ENCODE measurements at places on chromosomes 3 and 15.

- DNase-seq: peak; percentile 44
These were observed 8.5 kb downstream of the CRBN start for GRCh38 chr3:3170998-3171397.

DNA sequence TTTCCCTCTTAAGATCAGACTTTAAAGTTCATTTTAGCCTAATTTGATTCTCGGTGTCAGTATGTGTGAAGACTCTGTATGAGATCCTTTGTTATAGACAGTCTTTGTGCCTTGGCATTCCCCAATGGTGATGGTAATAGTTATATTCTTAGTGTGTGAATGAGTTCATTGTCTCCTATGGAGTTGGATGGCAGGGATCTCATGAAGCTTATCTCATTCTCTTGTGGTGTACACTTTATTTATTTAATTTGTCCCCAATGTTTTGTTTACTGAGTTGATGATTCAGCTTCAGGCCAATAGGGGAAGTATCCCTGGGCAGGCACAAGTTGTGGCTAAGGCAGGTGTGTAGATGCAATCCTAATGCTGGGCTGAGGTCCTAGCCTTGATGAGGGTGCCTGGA, 222.0 kb upstream of the DPPA4 start:
- DNase-seq: no peak

GRCh38 chr3:3443482-3443881, 264.0 kb upstream of the CRBN start:
- no peak for DNase-seq

DNA sequence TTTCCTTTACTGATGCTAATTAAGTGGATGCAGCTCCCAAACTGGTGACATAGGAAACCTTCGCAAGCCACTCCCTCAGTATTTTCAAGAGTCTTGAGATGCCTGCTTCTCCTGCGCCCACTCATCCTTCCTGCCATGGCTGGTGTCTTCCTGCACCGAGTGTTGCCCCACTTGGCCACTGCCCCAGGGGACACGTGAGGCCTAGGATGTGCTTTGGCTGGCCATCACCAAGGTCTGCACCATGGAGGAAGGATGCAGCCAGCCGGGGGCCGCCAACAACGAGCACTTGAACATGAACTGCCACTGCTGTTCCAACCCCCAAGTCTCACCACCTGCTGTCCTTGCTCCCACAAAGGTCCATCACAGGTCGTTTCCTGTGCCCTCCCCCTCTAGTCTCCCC, 34.1 kb downstream of the EPHB3 start:
- no peak for DNase-seq

DNA sequence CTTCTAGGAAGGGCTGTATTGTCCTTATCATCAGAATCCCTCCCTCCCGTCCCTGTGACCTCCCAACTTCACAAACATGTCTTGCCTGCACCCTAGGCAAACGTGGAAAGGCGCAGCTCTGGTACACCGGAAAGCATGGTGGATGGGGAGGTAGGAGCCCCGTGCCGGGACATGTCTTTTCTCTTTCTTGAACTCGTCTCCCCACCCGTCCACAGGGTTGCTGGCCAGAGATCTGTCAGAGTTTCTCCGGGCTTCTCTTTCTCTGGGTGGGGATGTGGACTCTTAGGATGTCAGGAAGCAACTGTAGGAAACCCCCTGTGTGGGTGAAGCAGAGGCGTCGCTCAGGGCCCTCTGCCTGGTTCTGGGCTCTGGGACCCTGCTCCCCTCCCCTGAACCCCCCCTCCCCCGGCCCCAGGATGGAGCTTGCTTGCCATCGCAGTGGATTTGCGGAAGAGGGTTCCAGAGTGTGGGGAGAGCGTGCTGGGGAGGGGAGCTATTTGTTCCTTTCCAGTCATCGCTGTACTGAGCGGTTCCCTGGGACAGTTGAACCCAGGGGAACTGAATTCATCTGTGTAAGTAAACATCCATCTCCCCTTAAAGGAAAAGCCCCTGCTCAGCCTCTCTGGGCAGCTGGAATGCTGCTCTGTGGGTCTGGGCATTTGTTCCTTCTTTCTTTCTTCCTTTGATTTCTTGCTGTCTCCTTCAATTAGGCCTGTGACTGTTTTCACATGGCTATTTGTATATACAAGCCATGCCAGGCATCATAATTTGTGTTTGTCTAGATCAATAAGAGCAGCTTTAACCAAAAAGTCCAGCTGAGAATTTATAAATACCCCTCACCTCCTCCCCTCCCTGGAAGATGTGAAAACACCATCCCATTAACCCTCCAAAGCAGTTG, 72.8 kb downstream of the SMAD3 start:
- no peak for DNase-seq

GRCh38 chr3:13346481-13347389, 73.4 kb downstream of the NUP210 start:
- no peak for DNase-seq

DNA sequence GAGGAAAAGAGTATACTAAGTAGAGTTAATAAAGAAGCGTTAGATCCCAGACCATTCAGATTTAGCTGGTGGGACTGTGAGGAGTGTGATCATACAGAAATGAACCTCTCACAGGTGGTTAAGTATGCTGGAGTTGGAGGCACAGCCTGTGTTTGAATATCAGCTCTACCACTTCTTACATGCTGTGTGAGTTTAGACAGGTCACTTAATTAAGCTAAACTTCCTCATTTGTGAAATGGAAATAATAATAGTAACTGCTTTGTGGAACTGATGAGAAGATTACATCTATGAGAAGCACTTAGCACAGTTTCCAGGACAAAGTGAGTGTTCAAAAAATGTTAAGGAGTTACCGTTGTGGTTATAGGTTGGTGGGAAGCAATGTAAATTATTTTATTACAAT, 8.4 kb downstream of the ACP3 start:
- DNase-seq: no peak

DNA sequence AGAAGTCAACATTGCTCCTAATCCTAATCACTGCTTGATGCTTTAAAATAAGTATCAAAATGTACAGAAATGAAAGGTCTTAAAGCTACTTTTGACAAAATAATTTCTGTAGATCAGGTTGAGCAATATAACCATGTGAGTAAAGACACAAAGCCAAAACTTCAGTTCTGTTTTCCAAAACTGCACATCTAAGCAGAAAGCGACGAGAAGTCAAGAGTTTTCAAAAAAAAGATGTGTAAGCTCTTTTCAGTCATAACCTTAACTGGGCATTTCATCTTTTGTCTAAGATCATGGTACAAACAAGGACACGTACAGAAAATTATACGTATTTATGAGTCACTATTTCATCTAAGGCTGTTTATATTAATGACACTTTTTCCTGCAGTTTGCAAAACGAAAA, 608.8 kb downstream of the FOXP1 start:
- no peak for DNase-seq

- no peak for DNase-seq
These were observed 1093.2 kb downstream of the FHIT start for GRCh38 chr3:60158035-60158434.

GRCh38 chr3:146195605-146196004, 34.6 kb upstream of the PLOD2 start:
- DNase-seq: no peak

DNA sequence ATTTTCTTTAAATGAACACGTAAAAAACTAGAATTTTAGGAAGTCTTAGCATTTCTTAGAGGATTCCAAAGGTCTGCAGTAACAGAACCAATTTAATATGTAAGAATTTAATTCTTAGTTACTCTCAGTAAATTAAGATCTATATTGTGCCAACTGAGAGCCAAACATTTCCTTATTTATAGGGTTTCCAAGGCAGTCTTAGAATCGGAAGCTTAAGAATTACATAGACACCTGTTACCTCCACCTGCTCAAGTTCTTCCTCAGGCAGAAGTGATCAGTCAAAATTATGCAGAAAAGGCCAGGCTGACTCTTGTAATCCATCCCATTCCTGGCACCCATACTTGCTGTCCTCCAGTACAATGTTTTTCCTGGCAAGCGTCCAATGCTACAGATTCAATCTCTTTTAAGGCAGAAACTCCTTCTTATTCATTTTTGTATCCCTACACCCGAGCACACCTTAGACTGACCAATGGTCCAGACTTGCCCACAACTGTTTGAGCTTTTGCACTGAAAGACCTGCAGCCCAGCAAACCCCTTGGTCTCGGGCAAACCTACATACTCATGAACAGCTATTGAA, 64.3 kb downstream of the NCEH1 start:
- no peak for DNase-seq

DNA sequence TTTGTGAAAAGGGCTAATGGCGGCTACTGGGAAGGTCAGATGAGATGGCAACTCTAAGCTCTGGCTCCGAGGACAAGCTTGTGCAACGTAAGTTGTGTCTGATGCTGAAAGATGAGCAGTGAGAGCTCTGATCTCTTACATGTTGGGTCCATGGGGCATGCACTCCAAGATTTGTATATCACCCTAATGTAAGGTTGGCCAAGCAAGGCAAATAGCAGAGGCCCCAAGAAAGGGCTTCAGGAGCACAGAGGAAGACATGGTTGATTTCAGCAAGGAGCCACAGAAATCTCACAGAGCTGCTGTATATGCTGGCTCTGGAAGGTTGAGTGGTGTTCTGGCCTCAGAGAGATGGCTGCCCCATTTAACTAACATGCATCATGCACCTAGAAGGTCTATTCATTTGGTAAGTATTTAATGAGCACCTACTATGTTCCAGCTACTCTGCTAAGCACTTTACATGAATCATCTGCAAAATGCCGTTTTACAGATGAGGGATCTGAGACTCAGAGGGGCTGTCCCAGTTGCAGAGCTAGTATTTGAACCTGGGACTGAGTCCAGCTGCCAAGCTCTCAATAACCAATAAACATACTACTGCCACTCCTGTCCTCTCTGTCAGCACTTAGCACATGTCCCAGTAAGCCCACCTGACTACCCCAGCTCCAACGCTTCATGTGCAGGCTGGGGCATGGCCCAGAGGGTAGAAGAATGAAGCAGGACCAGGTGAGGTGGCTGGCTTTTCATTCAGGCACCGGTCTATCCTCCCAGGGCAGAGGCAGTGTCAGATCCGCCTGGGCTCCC, 27.8 kb upstream of the ATP2B2 start:
- no peak for DNase-seq

DNA sequence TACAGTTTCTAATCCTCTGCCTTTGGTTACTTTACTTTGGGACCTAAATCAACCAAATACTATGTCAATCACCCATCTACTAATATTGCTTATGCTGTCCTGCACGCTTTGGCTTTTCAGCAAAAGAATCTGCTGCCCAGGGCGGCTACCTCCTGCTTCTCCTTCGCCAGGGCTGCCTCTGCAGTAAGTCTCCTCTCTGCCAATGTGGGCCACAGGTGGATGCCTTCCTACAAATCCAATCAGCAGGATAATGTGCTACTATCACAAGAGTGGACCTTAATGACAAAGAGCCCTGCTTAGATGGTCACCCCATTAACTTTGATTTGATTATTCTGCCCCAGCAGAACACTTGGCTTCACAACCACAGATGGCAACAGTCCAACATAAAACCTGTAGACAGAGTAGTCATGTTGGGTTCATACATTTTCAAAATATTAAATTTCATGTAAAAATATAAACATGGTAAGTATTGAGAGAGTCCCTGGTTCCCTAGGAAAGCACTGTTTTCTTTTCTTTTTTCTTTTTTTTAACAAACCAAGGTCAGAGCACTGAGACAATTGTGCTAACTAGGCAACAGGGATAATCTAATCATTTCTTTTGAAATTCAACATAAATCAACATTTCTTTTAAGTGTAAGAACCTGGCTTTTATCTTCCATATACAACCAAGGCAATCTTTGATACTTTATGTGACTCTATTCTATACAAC, 298.3 kb downstream of the ZBTB20 start:
- DNase-seq: no peak

DNA sequence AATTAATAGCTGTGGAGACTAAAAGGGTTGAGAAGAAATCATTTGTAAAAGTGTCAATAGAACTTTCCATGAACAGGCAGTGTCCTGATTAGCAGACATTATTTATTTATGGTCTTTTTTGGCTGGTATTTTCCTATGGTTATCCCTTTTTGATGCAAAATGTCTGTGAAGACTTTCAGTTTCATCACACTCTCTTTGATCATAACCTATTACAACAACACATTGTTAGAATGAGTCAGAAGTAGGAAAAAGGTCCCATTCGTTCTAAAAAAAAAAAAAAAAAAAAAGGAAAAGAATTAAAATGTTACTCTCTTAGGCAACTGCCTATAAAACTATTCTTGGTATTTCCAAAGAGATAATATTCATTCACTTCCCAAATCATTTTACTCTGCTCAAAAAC, 62.1 kb downstream of the SLC49A4 start:
- DNase-seq: no peak

DNA sequence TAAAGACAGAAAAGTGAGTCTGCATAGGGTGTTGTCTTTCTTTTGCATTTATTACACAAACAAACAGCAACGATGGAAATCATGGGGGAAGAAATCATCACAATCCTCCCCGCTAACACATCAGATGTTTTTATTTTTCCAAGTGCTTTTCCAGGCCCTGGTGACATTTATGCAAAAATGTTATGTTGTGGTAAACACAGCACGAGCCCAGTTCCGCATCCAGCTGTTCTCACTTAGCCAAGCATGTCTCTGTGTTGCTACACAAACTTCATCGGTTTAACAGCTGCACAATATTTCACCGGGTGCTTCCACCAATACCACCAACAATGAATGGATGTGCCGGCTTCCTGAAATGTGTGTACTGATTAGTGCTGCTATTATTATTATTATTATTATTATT, 53.7 kb upstream of the ABHD17C start:
- DNase-seq: no peak

- DNase-seq: no peak
These were observed 71.6 kb upstream of the SYN2 start for GRCh38 chr3:11932636-11933035.

- DNase-seq: no peak
These were observed 176.7 kb downstream of the CHL1 start for GRCh38 chr3:373193-373779.

DNA sequence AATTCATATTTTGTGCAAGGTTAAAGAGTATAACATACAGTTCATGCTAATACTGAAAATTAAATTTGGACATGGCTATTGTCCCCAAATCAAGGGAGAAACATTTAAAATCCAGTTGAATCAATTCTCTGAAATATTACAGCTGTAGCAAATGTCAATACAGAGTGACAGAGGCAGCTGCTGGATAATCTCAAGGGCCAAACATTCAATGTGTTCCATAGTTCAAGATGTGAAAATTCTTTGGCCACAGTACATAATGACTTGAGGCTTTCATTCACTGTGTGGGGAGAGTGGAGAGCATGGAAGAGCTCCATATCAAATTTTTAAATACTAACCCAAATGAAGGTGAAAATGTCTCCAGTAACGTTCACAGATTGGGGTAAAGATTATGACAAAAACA, 1192.8 kb upstream of the CADM2 start:
- no peak for DNase-seq

DNA sequence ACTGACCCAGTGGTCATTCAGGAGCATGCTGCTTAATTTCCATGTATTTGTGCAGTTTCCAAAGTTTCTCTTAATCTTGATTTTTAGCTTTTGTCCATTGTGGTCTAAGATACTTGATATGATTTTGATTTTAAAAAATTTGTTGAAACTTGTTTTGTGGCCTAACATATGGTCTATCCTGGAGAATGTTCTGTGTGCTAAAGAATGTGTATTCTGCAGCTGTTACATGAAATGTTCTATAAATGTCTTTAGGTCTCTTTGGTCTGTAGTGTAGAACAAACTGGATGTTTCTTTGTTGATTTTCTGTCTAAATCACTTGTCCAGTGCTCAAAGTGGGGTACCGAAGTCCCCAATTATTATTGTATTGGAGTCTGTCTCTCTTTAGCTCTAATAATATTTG, 17.4 kb downstream of the CEP63 start:
- DNase-seq: no peak

GRCh38 chr3:158571969-158572765, 1.2 kb downstream of the MLF1 start:
- DNase-seq: no peak

GRCh38 chr15:77402740-77403379, 17.0 kb downstream of the PEAK1 start:
- DNase-seq: no peak

Measured in A549 (cell line).